ENCODE measurements at places on chromosomes 16 and 17. TPM values are rescaled to one million over a fixed set of nuclear protein-coding genes. Genes with fewer than 3 reads are reported as not detected.

- no peak for DNase-seq
These were observed 356.2 kb downstream of the SEC14L1 start for GRCh38 chr17:77496831-77497577.

DNA sequence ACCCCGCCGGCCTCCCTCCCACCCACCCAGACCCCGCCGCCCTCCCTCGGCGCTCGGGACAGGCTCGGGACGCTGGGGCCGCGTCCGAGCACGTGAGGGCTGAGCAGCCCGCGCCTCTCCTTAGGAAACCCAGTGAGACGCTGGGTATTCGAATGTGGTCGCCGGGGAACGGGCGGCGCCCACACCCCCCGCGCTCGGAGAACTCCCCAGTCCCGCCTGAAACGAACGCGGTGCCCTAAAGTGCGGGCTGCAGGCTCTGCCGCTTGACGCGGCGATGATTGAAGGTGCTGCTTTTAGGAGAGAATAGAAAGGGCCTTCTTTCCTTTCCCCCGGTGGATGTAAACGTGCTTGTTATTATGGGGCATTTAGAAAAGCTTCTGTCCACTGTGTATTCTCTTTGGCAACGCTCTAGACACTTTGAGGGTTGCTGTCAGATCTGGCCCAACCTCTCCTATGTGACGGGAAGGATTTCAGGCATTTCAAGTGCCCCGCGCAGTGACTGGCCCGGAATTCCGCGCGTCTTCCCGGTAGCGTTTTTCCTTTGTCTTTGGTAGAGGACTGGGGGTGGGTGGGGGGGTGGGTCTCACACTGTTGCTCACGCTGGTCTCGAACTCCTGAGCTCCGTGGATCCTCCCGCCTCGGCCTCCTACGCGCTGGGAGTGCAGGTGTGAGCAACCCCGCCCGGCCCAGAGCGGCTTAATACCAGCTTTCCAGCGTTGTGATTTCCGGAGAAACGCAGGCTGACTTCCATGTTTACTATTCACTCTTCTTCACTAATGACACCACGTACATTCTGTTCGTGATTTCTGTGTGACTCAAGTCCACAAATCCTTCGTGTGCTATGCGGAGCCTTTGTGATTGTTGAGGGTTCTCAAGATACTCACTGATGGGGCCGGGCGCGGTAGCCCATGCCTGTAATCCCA, 21.8 kb upstream of the FOXK2 start:
- peak; percentile 23 for DNase-seq

- no peak for DNase-seq
These were observed 676 bp downstream of the CPD start for GRCh38 chr17:30379303-30379902.

DNA sequence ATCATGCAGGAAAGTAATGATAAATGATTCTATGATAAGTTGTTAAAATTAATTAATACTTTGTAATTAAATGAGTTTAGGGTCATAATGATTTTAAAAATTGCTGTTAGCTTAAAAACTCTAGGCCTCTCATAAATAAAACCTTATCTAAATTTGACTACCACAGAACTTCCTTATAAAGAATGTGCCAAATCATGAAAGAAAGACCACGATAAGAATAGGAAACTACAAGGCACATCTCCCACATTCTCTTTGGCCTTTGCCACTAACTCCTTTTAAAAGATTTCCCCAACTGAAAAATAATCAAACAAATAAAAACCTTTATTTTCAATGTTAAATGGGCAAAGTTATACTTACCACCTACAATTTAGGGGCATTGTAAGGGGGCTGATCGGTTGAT, 164.6 kb upstream of the C17orf78 start:
- no peak for DNase-seq

GRCh38 chr16:80283466-80284392, 257.1 kb upstream of the DYNLRB2 start:
- no peak for DNase-seq

- DNase-seq, result no peak
These were observed 3.1 kb downstream of the SPNS3 start for GRCh38 chr17:4436846-4437245.

DNA sequence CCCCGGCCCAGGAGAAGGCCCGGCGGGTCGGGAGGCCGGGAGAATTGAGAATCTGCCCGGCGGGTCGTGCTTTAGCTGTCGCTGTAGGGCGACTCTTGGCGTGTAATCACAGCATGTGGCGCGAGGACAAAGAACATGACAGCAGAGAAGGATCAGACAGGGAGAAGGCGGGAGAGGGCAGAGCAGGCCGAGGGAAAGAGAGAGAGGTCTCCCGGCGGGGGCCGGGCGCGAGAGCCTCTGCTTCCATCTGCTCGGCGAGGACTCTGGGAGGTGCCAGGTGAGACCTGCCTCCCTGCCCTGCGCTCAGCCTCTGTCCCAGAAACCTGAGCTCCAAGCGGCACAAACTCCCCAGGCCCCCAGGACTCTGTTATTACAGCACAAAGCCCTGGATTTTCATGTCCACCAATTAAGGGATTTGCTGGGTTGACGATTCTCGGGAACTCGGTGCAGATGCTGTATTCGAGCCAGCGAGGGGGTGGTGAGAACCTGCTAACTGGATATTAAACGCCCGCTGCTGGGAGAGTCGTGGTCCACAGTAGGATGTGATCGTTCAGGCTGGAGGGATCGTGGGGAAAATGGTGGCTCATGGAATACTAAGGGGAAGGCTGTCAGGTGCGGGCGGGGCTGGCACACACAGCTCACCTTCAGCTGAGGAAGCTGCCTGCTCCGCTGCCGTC, 172.0 kb upstream of the CIBAR2 start:
- DNase-seq, result no peak

GRCh38 chr16:28164140-28164539, 47.6 kb downstream of the XPO6 start:
- no peak for DNase-seq

GRCh38 chr16:57647136-57647875, 18.9 kb downstream of the ADGRG1 start:
- no peak for DNase-seq

GRCh38 chr17:34800661-34801060, 160.6 kb downstream of the CCT6B start:
- no peak for DNase-seq

DNA sequence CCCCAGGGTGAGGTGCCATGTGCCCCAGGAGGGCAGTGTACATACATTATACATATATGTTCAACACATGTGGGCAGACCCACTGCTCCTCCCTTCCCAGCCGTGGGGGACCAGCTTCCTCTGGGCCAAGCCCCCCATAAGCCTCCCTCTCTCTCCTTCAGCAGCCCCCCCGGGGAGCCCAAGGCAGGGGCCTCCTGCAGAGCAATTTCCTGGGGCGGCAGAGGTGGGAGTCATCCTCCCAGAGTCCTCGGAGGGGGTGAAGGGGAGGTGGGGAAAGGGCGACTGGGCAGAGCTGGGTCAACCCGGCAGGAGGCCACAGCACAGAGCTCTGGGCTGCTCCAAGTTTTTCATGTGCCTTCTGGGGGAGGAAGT, 235.1 kb downstream of the ZNF423 start:
- no peak for DNase-seq

DNA sequence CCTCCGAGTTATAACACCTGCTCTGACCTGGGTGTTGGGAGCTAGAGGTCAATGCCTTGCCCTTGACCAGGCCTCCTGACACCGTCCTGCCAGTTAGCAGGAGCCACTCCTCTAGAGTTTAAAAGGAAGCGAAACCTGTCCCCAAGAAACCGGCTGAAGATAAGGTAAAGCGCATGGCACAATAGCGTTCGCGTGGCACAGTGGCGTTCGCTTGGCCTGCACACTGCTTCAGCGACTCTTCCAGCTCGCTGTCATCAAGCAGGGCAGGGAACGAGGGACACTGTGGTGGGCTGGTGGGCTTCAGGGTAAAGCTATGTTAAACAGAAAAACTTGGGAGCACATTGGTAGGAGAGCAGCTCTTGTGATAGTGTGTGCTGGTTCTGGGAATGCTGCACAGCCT, 28.2 kb upstream of the ETV4 start:
- DNase-seq, result no peak

GRCh38 chr16:14600164-14600563, 29.9 kb downstream of the PARN start:
- DNase-seq, result peak; percentile 38

DNA sequence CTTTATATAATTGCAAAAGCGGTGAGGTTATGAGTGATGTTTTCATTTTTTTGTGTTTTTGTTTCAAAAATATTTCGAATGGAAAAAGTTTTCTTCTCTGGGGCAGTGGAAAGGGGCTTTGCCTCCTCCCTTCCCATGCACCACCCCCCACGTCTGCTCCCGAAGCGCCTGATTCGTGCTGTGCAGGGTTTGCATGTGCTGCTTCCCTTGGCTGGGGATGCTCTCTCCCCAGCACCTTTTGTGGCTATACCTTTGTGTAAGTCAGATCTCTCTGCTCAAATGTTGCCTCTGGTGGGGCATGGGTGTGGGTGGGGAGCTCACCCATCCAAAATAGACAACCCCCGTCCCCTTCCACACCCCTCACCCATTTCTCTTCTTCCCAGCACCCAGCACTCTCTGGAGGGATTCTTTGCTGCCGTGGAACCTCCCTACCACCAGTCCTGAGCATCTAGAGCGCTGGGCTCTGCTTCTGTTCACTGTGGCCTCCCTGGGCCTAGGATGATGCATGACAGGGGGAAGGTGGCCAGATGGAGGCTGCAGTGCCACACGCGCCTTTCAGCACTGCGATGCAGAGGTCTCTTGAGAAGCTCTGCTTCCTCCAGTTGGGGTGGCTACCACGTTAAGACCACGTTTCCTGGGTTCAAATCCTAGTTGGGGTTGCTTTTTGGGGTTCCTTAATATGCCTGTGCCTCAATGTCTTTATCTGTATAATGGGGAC, 71.2 kb downstream of the IRF8 start:
- DNase-seq, result no peak

DNA sequence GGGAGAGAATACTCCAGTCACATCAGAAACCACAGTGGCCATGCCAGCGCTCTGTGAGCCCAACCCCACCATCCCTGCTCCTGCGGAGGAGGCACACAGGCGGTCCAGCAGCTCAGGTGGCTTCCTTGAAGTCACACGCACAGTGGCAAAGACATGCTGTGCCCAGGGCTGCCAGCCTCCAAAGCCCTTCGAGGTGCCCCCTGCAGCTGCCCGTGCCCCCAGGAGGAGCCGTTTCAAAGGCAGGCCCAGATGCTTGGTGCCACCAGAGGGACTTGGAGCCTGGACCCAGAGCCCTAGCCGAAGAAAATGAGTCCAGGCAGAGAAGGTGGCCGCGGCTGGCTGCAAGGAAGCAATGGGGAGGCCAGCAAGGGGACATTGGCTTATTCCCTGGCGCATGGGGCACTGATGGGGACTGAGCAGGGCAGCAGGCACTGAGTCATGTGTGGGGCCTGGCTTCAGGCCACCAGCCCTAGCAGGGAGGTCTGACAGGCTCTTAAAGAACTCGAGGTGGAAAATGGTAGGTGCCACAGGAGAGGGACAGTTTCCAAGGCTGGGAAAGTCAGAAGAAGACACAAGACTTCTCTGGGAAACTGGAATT, 17.2 kb upstream of the CACNG1 start:
- DNase-seq, result no peak

NKD1 gene
- total RNA-seq, result 0.74 TPM

TUBG1 gene
- 51.7 TPM for total RNA-seq

KRT33A gene
- not detected for total RNA-seq

CD300C gene
- total RNA-seq, result not detected

RNF157 gene
- 33.9 TPM for total RNA-seq

CYGB gene
- 122 TPM for total RNA-seq

PRSS36 gene
- total RNA-seq, result 0.05 TPM

NFATC3 gene
- total RNA-seq, result 13.8 TPM

ZFHX3 gene
- total RNA-seq, result 2.2 TPM

Data from SK-MEL-5 (cell line).